Substantia nigra (tissue), 51 donors: ENCODE measurements at places on chromosomes 7 and 10.
A peak's percentile ranks its signal among the peaks of the same experiment; 100 is the strongest.

GRCh38 chr10:44862924-44863323 is 48.2 kb upstream of the TMEM72 start:
- no peak for DNase-seq

DNA sequence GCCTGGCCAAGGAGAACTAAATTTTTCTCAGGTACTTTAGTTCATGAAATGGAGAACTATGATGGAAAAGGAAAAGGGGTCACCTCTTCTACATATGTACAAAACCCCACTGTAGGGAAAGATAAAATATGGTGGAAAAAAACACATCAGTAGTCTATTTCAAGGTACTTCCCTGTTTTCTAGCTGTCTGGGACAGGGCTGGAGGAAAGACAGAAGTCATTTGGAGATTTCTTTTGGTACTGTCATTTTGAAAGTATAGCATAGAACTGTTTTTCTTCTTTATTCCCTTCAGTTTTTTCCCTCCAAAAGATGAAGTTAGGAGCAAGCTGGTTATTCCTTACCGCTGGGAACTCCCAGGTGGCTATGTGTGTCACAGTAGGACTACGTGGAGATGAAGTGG is 196.1 kb downstream of the DOCK4 start:
- no peak for DNase-seq

- no peak for DNase-seq
Observed at GRCh38 chr10:63241841-63242281, 108.7 kb downstream of the NRBF2 start.

- DNase-seq = no peak
Observed at GRCh38 chr10:18312374-18313139, 172.3 kb downstream of the CACNB2 start.

GRCh38 chr10:7887174-7887816 is 69.0 kb downstream of the TAF3 start:
- DNase-seq = no peak

GRCh38 chr7:40866601-40867000 is 731.8 kb downstream of the SUGCT start:
- DNase-seq = no peak

DNA sequence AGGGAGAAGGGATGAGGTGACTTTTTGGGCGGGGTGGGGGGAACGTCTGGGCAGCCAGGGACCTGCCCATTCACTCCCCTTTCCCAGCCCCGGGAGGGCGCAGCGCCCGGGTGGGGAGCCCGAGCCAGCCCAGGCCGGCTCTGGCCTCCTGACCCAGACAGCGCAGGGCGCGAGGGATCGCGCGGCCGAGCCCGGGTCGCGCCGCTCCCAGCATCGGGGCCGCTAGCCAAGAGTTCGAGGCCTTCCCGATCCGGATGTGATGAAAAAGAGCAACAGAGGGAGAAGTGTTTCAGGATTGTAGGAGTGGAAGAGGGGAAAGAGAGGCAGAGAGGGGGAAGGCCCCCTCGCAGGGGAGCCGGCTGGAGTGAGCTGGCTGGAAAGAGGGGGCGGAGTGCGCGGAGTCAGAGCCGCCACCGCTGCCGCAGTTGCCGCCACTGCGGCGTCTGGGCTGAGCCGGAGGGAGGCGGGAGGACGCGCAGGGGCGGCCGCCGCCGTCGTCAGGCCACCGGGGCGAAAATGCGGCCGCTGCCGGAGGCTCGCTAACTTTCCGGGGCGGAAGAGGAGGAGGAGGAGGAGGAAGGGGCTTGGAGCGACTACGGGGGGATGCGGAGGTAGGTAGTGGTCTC is at the start of gene MDFIC:
MDFIC (plus strand) TSS at position 69 of the 626 bp plus-strand sequence. CDS start 940 bp downstream, outside the sequence.
- DNase-seq = no peak

GRCh38 chr10:58773944-58774343 is 261.3 kb downstream of the BICC1 start:
- no peak for DNase-seq

DNA sequence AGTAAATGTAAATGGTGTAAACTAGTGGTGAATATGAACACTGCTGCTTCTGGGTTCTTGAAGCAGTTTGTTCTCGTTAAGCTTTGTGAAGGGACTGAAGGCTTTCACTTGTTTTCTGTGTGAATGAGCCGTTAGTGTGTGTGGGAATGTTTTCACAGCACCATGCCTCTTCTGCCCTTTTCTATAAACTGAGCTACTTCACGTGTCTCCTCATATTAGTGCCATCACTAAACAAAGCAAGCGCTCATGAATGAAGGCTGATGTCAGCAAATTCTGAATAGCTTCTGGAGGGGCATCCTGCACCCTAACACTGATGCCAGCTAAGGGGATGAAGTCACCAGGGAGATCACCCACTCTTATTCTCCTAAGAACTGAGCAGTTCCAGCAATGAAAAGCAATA is 205.6 kb upstream of the ETV1 start:
- DNase-seq = no peak

- DNase-seq = no peak
Observed at GRCh38 chr7:5198741-5199140, 8.7 kb downstream of the WIPI2 start.

DNA sequence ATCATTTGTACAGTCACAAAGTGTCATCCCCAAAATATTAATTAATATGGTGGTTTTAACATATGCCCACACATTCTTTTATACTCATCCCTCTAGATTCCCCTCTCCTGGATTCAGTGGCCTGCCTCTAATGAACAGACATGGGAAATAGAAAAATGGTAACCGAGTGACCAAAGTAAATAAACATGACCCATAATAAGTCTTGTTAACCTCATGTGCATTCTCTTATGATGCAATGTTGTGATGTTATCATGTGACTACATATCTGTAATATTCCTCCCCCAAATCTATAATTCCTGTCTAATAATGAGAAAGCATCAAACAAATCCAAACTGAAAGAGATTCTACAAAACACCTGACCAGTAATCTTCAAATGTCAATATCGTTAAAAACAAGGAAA is 164.5 kb upstream of the PRSS1 start:
- no peak for DNase-seq

GRCh38 chr7:132309102-132309805 is 267.0 kb downstream of the PLXNA4 start:
- DNase-seq = no peak

GRCh38 chr10:95237376-95238170 is 43.5 kb downstream of the ACSM6 start:
- no peak for DNase-seq

- DNase-seq = no peak
Observed at GRCh38 chr7:75725306-75725705, 13.4 kb downstream of the HIP1 start.

- no peak for DNase-seq
Observed at GRCh38 chr10:48872234-48872633, 67.4 kb downstream of the LRRC18 start.

- DNase-seq = peak; percentile 10
Observed at GRCh38 chr7:96169439-96169838, 152.5 kb downstream of the SLC25A13 start.

DNA sequence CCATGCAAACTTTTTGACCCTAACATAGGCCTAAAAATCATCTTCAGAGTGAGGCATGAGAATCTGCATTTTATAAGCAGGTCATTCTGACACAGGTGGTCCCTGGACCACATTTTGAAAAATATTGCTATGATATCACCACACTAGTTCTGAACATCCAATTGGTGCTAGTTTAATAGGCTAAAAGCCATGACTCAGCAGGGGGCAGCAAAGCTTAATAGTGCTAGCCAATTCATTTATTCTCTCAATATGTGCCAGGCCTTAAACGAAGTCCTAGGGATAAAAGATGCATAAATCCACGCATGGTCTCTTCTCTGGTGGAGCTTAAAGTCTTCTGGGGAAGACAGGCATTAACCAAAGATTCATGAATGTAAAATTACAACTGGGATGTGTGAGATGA is 10.2 kb upstream of the SLC25A28 start:
- DNase-seq = no peak

GRCh38 chr7:120916121-120916520 is 34.5 kb upstream of the ING3 start:
- no peak for DNase-seq

GRCh38 chr10:12195603-12196506 is at the start of the genes CDC123 and NUDT5:
CDC123 (plus strand) TSS chr10:12196188; CDS start chr10:12196246, 58 bp downstream.
NUDT5 (minus strand) TSS chr10:12195891; CDS start chr10:12186291, 9,600 bp downstream.
- DNase-seq = peak; percentile 53

- no peak for DNase-seq
Observed at GRCh38 chr7:19798986-19799385, 25.6 kb upstream of the TMEM196 start.

- peak; percentile 29 for DNase-seq
Observed at GRCh38 chr10:55631071-55631654, 729.9 kb downstream of the ZWINT start.

GRCh38 chr7:44161371-44161770 is 20.2 kb upstream of the MYL7 start:
- no peak for DNase-seq

DNA sequence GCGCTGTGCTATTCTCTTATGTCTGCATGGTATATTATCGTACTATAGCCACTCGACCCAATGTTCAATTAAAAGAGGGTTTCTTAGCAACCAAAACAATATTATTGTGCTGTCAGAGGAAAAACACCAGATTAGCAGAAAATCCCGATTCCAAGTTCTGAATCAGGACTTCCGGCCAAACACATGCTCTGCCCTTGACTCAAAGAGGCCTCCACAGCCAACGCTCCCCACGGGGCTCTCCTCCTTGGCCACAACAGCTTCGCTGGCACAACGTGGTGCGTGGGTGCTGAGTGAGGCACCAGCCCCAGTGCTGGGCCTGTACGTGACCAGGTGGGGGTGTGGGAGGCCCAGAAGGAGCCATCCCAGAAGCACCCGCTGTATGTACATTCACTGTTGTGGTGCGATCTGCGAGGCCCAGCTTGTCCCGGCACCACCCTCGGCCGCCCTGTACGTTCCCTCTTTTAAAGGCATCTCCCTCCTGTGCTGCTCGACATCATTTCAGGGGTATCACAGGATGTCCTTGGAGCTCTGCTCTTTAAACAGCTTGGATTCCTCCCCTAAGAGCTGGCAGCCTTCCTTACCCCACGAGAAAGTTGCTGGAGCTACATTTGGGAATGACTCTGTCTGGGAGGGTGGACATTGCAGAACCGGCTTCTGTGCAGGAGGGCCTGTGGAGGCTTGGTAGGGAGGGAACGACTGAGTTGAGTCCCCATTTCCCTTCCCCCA is 736.2 kb downstream of the PARD3 start:
- DNase-seq = no peak

DNA sequence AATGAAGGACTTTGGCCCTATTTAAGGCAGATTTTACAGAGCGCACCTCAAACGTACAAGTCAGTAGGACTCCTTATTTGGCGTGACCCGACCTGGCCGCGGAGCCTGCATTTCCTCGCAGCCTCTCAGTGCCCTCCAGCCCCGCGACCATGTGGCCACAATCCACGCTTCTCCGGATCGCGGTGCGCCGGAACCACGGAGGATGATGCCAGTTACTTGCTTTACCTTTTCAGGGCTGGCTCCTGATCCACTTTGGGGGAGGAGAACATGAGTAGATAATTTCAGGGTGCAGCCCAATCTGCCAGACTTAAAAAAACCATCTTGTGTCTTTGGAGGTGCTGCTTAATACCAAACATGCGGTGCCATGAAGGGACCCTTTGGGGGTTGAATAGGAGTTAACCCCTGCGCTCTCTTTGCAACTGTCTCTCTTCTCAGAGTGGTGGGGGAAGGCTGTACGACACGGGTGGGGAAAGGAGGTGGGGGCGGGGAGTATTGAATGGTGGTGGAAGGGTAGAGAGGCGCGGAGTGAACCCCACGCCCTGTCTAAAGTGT is 1.5 kb downstream of the FRAT1 start:
- no peak for DNase-seq

GRCh38 chr10:16520900-16521299 is 779 bp downstream of the C1QL3 start:
- DNase-seq = no peak

- DNase-seq = no peak
Observed at GRCh38 chr10:13321576-13321975, 21.7 kb upstream of the PHYH start.

DNA sequence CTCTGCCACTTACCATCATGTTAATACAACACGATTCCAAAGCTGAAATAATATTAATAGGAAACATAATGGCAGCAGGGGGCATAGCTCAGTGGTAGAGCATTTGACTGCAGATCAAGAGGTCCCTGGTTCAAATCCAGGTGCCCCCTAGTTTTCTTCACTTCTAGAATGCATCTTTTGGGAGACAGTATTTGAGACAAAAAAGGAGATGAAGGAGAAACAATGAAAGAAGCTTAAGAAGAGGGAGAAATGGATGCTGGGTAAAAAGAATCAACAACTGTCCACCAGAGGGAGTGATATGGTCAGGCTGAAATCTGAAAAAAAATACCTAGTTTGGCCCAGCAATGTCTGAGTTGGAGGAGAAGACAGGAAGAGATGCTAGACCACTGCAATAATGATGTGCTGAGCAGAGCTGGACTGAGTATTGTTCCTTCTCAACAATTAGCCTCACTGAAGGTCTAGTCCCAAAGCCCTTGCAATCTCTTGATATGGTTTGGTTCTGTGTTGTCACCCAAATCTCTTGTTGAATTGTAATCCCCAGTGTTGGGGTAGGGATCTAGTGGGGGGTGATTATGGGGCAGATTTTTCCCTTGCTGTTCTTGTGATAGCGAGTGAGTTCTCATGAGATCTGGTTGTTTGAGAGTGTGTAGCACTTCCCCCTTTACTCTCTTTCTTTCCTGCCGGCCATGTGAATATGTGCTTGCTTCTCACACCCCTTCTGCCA is 48.3 kb downstream of the ZNF783 start:
- no peak for DNase-seq

- DNase-seq = peak; percentile 16
Observed at GRCh38 chr10:3472287-3473051, 299.9 kb upstream of the PITRM1 start.

- no peak for DNase-seq
Observed at GRCh38 chr10:123891144-123892071, at the start of gene CPXM2. CPXM2 (minus strand) TSS chr10:123891807; CDS start chr10:123891659, 148 bp downstream.

- DNase-seq = no peak
Observed at GRCh38 chr7:27901028-27901760, 161.2 kb downstream of the TAX1BP1 start.

DNA sequence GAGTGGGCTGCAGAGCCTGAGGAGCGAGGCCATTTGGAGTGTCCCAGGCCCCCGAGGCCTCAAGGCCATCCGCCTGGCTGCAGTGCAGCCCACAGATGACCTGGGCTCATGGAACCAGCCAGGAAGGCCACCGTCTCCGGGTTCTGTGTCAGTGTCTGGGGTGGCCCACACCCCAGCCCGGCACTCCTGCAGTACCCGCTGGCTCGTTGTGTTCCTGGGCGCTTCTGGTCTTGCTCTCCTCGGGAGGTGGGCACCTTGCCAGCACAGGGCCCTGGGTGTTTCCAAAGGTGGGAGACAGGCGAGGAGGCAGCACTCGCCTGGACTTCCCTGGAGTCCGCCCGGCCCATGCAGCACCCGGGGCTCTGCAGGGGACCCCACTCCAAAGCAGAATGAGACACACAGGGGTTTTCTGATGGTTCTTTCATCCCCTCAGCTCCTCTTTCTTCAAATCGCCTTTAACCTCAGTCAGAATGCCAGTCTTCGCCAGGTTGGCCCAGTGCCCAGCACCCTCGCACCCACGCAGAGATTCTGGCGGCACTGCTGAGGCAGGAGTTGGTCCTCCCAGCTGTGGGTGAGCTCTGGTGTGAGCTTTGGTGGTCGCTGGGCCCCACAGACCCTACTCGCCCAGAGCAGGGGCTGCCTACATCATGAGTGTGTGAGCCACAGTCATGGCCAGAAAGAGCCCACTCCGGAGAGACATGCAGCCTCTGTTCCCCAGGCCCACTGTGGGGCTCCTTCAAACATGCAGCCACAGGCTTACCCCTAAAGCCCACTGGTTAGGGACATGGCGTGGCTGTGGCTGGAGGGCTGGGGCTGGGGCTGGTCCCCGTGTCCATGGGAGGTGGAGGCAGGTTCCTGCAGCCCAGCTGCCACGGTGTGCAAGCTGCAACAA is 155.7 kb downstream of the EBF3 start:
- DNase-seq = no peak
